ENCODE measurements at places on chromosomes 3 and 15.

DNA sequence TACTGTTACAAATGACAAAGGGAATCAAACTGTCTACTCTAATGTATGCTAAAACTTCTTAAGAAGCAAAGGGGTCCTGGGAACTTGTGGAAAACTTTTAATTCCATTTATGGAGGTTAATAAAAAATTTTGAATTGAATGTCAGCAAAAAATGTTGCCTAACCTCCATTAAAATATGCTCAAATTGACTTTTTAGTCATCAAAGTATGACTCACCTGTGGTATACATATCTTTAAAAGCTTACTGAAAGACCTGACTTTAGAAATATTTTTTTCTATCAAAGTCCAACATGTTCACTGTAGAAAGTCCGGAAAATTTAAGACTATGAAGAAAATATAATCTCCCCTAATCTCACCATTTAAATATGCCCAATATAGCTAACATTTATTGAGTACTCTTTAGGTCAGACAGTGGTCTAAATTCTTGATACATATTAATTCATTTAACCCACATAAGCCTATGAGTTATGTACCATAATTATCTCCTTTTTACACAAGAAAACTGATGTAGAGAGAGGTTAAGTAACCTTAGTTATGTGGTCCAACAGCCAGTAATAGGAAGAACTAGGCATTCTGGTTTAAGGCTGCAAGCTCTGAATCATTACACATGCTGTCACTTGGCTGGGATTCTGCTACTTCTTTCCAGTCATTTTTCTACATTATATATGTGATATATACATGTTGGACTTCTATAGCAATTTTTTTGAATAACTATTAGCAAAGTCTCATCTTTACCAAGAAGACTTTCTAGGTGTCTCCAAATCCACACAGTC, 83.6 kb downstream of the PDZRN3 start:
- DNase-seq = peak; percentile 25

DNA sequence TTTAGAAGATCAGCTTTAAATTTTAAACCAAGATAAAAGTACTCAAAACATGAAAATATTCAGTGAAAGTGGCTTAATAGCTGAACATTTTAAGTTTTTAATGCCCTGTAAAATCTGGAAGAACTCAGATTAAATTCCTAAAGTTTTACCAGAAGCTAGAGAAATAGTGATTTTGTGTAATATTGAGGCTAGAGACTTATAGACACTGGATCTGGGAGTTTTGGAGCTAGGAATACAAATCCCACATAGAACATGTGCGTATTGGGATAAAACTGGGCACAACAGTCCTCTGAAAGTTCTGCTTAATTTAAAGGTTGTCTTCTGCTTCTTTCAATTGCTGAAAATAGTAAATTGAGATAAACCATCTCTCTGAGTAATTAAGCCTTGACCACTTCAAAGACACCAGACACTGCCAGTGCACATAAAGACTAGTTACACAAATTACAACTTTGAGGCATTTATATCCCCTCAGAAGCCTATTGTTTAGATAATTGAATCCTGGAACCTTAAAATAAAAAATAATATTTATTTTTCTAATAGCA, 1382.5 kb downstream of the OTOL1 start:
- DNase-seq = no peak

DNA sequence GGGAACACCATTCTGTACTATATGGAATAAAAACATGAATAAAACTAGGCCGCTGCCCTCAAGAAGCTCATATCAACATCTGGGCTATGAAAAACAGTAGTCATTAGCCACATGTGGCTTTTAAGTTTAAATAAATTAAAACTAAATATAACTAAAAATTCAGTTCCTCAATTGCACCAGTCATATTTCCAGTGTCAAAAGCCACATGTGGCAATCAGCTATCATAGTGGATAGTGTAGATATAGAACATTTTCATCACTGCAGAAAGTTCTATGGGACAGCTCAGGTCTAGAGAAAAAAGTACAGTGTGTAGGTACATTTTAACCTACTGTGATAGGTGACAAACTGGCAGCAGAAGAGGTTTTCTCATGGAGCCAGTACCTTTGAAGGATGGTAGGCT, 261.4 kb downstream of the FOXP1 start:
- DNase-seq = no peak

GRCh38 chr3:100419406-100419805, 18.1 kb downstream of the LNP1 start:
- no peak for DNase-seq

GRCh38 chr3:169827712-169828111, 15.0 kb upstream of the LRRC34 start:
- DNase-seq = no peak

DNA sequence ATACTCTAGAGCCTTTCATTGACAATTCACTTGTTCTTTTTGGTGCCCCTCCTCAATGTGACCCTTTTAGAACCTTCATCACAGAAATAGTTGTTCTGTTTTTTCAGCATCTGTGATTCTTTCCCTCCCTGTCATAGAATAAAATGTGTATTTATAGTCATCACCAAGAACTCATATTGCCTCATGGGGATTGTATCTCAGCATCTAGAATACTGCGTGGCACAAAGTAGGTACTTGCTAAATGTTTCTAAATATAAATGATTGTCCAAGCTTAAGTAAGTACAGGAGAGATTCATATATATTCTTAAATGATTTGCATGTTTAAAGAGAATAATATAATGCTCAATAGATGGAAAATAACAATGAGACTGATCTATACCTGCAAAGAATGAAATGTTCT, 190.1 kb downstream of the FNDC3B start:
- no peak for DNase-seq

Measured in fibroblast of skin of left quadriceps (primary cell).